Anterior cingulate cortex (tissue), 58 donors: ENCODE measurements at places on chromosomes 2 and 18.

- DNase-seq = no peak
These were observed 67.7 kb downstream of the TAF4B start for GRCh38 chr18:26293982-26294381.

- no peak for DNase-seq
These were observed 35.0 kb downstream of the CYP27C1 start for GRCh38 chr2:127185093-127185492.

GRCh38 chr2:136356125-136357006, 238.4 kb upstream of the CXCR4 start:
- DNase-seq = no peak

GRCh38 chr18:76821875-76822505, 367 bp upstream of the ZNF236 start:
- DNase-seq = peak; percentile 66

- DNase-seq = peak; percentile 52
These were observed 25.5 kb downstream of the FHL2 start for GRCh38 chr2:105373344-105373781.

DNA sequence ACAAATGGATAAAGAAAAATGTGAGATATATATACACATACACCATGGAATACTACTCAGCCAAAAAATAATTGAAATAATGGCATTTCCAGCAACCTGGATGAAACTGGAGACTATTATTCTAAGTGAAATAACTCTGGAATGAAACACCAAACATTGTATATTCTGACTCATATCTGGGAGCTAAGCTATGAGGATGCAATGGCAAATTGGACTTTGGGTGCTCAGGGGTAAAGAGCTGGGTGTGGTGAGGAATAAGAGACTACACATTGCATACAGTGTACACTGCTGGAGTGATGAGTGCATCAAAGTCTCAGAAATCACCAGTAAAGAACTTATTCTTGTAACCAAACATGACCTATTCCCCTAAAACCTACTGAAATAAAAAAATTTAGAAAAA, 636.0 kb upstream of the LRATD1 start:
- DNase-seq = no peak
